ENCODE measurements at places on chromosomes 3 and 15.

DNA sequence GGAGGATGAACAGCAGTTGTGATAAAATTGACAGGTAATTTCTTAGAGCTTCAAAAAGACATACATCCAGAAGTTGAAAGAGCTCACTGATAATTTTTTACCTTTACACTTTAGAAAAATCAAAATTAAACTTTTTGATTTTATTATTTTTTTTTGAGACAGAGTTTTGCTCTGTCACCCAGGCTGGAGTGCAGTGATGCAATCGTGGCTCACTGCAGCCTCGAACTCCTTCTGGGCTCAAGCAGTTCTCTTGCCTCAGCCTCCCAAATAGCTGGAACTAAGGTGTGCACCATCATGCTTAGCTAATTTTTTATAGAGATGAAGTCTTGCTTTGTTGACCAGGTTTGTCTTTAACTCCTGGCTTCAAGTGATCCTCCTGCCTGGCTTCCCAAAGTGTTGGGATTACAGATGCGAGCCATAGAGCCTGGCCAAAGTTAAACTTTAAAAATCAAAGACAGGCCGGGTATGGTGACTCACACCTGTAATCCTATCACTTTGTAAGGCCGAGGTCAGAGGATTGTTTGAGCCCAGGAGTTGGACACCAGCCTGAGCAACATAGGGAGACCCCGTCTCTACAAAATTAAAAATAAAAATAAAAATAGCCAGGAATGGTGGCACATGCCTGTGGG is 21.7 kb downstream of the PLA2G4F start:
- no peaks in the 10 kb centered on the region for H3K36me3 ChIP-seq
- H3K27me3 ChIP-seq: no peaks in the 10 kb centered on the region
- no peak overlapping the region for H3K27ac ChIP-seq
- DNase-seq: no peak

GRCh38 chr3:161107311-161107710 is 2.2 kb upstream of the B3GALNT1 start:
- no peak overlapping the region for H3K4me3 ChIP-seq
- H3K36me3 ChIP-seq: no peaks in the 10 kb centered on the region
- DNase-seq: no peak
- peaks cover 19% of the 10 kb centered on the region for H3K27me3 ChIP-seq
- no peaks in the 10 kb centered on the region for H3K4me1 ChIP-seq

DNA sequence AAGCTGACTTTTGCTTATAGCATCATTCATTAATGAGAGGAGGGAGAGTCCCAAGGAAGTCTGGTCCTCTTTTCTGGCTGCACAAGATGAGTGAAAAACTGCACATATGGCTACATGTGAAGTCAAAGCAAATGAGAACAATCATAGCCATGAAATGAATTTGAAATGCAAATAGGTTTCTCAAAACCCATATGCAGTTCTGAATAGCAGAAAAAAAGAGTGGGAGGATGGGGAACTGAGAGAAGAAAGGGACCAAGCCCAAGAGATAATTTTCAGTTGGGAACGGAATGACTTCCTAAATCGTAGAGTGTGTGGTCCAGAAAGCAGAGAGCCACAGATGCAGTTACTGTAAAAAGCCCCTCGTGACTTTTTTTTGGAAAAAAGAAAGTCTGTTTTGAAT is 66.3 kb downstream of the GTPBP8 start:
- no peaks in the 10 kb centered on the region for H3K4me1 ChIP-seq
- no peak for DNase-seq
- H3K27ac ChIP-seq: no peak overlapping the region
- no peak overlapping the region for H3K4me3 ChIP-seq

- no peak for DNase-seq
- no peaks in the 10 kb centered on the region for H3K36me3 ChIP-seq
- H3K4me3 ChIP-seq: no peak overlapping the region
- H3K27ac ChIP-seq: no peak overlapping the region
- no peaks in the 10 kb centered on the region for H3K27me3 ChIP-seq
These were observed 480.5 kb upstream of the ARRDC4 start for GRCh38 chr15:97479957-97480356.

DNA sequence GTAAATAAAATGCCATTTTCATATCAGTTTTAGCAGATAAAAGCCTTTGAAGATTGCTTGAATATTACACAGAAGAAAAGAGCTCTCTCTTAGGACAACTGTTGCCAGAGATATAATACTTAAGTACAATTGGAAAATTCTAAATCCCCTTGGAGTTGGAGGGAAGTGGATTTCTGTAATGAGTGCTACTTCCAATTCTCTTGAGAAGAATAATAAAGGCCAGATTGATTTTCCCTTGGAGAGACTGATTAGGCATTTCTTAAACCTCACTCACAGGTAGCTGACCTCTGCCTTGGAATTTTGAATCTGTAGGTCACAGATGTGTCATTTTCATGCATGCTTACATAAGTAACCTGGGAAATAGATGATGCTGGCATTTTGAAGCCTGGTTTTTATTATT is 29.8 kb upstream of the PSMD6 start:
- peaks cover 5% of the 10 kb centered on the region for H3K27me3 ChIP-seq
- no peaks in the 10 kb centered on the region for H3K36me3 ChIP-seq
- no peak for DNase-seq

- no peak overlapping the region for H3K4me3 ChIP-seq
- H3K4me1 ChIP-seq: no peaks in the 10 kb centered on the region
- H3K27me3 ChIP-seq: no peaks in the 10 kb centered on the region
- DNase-seq: no peak
These were observed 18.6 kb downstream of the DNAJB11 start for GRCh38 chr3:186589121-186589520.

GRCh38 chr3:178405531-178405930 is 130.7 kb upstream of the KCNMB2 start:
- no peak overlapping the region for H3K4me3 ChIP-seq
- H3K27me3 ChIP-seq: no peaks in the 10 kb centered on the region
- H3K36me3 ChIP-seq: no peaks in the 10 kb centered on the region
- H3K27ac ChIP-seq: no peak overlapping the region
- no peaks in the 10 kb centered on the region for H3K4me1 ChIP-seq

DNA sequence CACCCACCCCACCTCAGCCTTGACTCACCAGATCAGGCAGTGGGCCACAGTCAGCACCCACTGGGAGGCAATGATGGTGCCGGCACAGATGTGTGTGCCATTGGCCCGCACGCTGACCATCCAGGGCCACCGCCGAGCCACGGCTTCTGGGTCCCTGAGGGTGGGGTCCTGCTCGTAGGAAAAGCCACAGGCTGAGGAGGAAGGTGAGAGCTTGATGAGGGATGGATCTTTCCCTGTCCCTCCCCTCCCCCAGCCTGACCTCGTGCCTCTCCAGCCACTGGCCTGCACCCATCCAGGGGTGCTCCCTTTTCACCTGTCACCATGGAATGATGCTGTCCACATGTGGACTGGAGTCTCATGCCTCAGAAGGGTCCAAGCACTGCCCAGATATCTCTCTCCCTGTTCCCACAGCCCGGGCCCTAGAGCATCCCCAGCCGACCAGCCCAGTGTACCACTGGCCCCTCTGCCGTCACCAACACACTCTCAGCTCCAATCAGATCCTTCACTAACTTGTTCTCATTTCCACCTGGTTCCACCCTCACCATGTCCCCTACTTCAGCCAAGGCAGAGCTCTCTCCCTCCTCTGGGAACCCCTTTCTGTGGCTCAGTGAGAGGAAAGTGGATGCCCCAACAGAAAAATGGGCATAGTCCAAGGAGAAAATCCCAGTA is 2.0 kb downstream of the PRSS50 start:
- no peaks in the 10 kb centered on the region for H3K27me3 ChIP-seq
- no peak overlapping the region for H3K27ac ChIP-seq
- no peaks in the 10 kb centered on the region for H3K4me1 ChIP-seq

GRCh38 chr3:126721246-126721645 is 17.2 kb downstream of the CHCHD6 start:
- no peaks in the 10 kb centered on the region for H3K27me3 ChIP-seq
- H3K36me3 ChIP-seq: no peaks in the 10 kb centered on the region
- no peak overlapping the region for H3K27ac ChIP-seq
- no peaks in the 10 kb centered on the region for H3K4me1 ChIP-seq
- H3K4me3 ChIP-seq: no peak overlapping the region

- H3K4me1 ChIP-seq: no peaks in the 10 kb centered on the region
- H3K27me3 ChIP-seq: no peaks in the 10 kb centered on the region
- no peaks in the 10 kb centered on the region for H3K36me3 ChIP-seq
- H3K27ac ChIP-seq: no peak overlapping the region
These were observed 39.8 kb downstream of the ACSBG1 start for GRCh38 chr15:78194568-78194925.

DNA sequence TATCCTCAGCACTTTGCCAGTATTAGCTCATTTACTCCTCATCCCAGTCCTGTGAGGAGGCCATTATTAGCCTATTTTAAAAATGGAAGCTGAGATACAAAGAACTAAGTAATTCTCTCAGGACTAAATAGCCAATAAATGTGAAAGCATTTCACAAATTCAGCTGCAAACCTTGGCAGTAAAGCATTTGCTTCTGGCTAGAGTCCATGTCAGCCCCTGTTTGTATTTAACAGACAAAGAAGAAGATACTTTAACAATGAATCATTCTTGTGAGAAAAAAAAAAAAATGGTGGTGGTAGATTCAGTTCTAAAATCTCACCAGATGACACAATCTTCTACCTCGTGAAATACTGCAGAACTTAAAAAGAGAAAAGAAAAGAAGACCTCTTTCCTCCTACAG is 85.0 kb upstream of the CNTN6 start:
- no peaks in the 10 kb centered on the region for H3K4me1 ChIP-seq
- H3K27me3 ChIP-seq: no peaks in the 10 kb centered on the region
- no peak overlapping the region for H3K27ac ChIP-seq
- no peak for DNase-seq
- H3K4me3 ChIP-seq: no peak overlapping the region

DNA sequence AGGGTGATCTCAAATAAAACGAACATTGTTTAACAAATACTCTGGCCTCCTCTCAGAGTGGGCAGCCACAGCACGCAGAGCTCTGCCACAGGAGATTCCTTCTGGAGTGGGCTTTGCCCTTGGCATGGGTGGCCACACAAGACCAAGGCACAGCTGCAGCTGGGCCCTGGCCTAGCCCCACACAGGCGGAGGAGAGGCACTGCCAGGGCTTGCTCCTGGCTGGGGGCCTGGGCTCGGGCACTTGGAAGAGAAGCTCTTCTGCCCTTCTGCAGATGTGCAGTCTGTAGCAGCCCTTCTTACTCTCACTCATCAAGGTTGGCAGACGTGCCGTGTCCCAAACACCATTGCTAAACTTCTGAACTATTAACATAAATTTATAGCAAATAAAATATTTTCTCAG is 67.2 kb downstream of the CRTC3 start:
- H3K4me3 ChIP-seq: no peak overlapping the region
- peak overlapping the region; percentile 70 for H3K27ac ChIP-seq
- H3K4me1 ChIP-seq: peaks cover 57% of the 10 kb centered on the region
- no peak for DNase-seq

DNA sequence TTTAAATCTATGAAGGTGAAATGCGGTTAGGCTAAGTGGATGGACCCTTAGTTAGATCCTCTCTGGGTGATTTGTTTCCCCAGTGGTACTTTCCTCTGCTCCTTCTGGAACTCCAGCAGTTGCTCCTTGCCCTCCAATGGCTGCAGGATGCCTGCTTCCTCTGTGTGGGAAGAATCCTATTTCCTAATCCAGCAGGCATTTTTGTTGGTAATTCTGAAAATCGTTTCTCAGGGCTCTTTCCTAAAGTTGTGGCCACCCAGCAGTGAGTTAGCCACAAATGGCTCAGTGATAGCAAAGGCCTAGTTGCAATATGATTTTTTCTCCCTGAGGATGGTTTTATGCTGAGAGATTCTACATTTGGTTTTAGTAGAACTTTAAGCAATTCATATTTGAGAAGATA is 332.3 kb upstream of the C2CD4B start:
- H3K4me3 ChIP-seq: no peak overlapping the region
- DNase-seq: no peak
- H3K36me3 ChIP-seq: no peaks in the 10 kb centered on the region
- H3K27me3 ChIP-seq: no peaks in the 10 kb centered on the region
- no peaks in the 10 kb centered on the region for H3K4me1 ChIP-seq

DNA sequence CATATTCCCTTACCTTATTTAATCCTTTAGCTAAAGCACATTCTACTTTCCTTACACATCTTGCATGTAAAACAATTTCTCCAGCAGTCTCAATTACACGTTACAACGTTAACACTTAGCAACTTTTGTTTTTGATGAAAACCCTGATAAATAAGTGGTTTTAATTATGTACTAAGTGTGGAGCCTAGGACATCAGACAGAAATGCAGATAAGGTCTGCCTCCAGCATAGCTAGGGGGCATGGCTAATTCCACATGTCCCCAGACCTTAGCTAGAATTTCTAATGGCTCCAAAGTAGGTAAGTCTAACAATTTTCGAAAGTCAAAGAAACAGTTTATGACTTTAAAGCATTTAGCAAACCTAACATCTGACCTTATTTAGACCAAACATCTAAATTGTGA is 77.4 kb upstream of the TERB2 start:
- no peak overlapping the region for H3K4me3 ChIP-seq
- no peak for DNase-seq
- no peak overlapping the region for H3K27ac ChIP-seq
- H3K27me3 ChIP-seq: no peaks in the 10 kb centered on the region

- H3K4me1 ChIP-seq: no peaks in the 10 kb centered on the region
- H3K36me3 ChIP-seq: no peaks in the 10 kb centered on the region
- no peaks in the 10 kb centered on the region for H3K27me3 ChIP-seq
- no peak overlapping the region for H3K4me3 ChIP-seq
- DNase-seq: no peak
- H3K27ac ChIP-seq: no peak overlapping the region
These were observed 86.5 kb downstream of the PRICKLE2 start for GRCh38 chr3:64138656-64139375.

DNA sequence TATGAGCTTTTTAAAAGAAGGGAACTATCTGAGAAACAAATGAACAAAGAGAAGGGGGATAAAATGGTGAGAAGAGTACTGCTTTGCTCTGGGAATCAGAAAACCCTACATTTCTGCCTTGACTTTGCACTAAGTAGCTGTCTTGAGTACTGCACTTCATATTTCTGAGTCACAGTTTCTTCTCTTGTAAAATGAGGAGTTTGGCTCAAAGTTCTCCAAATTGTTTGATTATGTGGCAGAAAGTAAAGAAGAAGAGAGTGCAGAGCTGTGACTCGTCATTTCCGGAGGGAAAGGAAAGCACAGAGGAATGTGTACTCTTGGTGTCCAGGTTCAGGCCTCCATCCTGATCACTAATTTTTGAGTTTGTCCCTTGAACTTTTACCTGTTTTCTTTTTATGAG is 54.7 kb downstream of the TP63 start:
- no peak for DNase-seq
- no peaks in the 10 kb centered on the region for H3K36me3 ChIP-seq
- no peaks in the 10 kb centered on the region for H3K4me1 ChIP-seq
- H3K4me3 ChIP-seq: no peak overlapping the region
- H3K27me3 ChIP-seq: no peaks in the 10 kb centered on the region
- no peak overlapping the region for H3K27ac ChIP-seq

DNA sequence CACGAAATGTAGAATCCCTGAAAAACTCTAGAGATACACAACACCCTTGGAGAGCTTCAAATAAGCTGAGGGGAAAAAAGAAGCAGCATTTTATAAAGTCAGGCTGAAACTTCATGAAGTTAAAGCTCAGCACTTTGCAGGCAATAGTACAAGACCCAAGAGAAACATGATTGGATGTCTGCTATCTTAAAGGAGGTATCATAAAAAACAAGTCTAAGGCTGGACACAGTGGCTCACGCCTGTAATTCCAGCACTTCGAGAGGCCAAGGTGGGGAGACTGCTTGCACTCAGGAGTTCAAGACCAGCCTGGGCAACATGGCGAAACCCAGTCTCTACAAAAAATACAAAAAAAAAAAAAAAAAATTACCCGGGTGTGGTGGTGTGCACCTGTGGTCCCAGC is 42.9 kb downstream of the NPTN start:
- no peaks in the 10 kb centered on the region for H3K4me1 ChIP-seq
- DNase-seq: no peak

GRCh38 chr3:29764041-29764440 is 483.2 kb downstream of the RBMS3 start:
- H3K4me3 ChIP-seq: no peak overlapping the region
- H3K36me3 ChIP-seq: no peaks in the 10 kb centered on the region
- H3K4me1 ChIP-seq: no peaks in the 10 kb centered on the region

Data from thymus (tissue), 14 donors.